Naive thymus-derived CD8-positive, alpha-beta T cell (primary cell): ENCODE measurements at places on chromosomes 12 and 14. TPM values are rescaled to one million over a fixed set of nuclear protein-coding genes. Genes with fewer than 3 reads are reported as not detected.

GPR65 gene
- 14.9 TPM for polyA plus RNA-seq

DNA sequence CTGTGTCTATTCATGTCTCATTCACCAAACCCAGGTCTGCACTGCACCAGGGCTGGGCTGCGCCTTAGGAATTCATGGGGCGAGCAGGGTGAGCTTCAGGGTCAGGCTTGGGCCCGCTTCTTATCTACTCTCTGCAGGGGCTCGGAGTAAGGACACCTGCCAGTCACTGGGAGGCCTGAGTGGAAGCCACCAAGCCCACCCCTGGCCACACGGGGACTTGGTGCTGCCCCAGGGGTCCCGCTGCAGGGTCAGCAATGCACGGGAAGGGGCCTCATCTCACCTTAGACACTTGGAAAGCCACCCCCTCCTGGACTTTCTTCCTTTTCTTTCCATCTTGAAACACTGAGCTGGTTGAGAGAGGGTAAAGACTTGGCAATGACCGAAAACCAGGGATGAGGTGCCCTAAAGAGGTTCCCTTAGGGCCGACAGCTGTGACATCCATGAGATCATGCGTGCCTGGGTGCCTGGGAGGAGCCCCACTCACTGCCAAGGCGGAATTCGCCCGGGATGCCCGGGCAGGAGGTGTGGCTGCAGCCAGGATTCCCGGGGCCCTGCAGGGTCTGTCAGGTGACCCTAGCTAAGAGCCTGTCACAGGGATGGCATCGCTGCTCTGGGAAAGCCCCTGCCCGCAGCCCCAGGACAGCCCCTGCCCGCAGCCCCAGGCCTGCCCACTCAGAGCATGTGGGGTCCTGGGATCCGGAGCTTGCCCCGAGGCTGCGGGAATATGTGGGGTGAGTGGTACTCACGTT, 45.5 kb upstream of the EML1 start:
- DNase-seq = peak; percentile 27

TMPRSS12 gene
- polyA plus RNA-seq = not detected

CD4 gene
- 0.53 TPM for polyA plus RNA-seq

RNASE4 gene
- 0.46 TPM for polyA plus RNA-seq

KRT2 gene
- 1.1 TPM for polyA plus RNA-seq

- DNase-seq = no peak
Observed at GRCh38 chr14:69620211-69620611, 8.8 kb downstream of the SUSD6 start.

TSHR gene
- polyA plus RNA-seq = not detected

- no peak for DNase-seq
Observed at GRCh38 chr12:7125632-7126227, 3.0 kb downstream of the RBP5 start.

GRCh38 chr14:56170877-56171422, 52.7 kb downstream of the PELI2 start:
- no peak for DNase-seq

DNA sequence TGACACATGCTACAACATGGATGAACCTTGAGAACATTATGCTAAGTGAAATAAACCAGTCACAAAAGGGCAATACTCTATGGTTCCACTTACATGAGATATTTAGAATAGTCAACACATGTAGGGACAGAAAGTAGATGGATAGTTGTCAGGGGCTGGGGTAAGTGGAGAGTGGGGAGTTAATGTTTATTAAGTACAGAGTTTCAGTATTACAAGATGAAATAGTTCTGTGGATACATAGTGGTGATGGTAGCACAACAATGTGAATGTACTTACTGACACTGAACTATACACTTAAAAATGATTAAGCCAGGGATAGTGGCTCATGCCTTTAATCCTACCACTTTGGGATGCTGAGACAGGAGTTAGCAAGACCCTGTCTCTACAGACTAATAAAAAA, 8.7 kb downstream of the NUP107 start:
- DNase-seq = no peak

- no peak for DNase-seq
Observed at GRCh38 chr14:97021571-97022168, 224.5 kb downstream of the VRK1 start.

GRCh38 chr14:61671082-61671481, 24.2 kb upstream of the HIF1A start:
- peak; percentile 8 for DNase-seq

KLRC1 gene
- 1.1 TPM for polyA plus RNA-seq

DNA sequence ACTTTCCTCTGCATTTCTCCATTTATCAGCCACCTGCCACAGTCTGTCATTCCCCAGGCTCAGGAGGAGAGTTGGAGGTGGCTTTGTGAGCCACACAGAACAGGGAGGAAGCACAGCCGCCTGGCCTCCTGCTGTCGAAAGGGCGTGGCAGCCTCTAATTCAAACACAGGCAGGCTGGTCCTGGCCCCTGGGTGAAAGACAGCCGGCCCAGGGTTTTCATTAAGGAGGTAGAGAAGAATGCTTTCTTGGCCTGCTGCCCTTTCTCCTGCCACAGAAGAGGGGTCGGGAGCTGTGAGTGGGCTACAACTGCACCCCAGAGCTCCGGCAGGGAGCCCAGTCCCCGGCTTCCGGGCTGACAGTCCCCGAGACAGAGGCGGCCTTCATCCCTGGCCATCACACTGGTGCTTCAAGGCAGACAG, 108.6 kb upstream of the FZD10 start:
- DNase-seq = no peak

- DNase-seq = no peak
Observed at GRCh38 chr12:126069549-126070165, 1004.4 kb downstream of the AACS start.

OVCH1 gene
- not detected for polyA plus RNA-seq

DNA sequence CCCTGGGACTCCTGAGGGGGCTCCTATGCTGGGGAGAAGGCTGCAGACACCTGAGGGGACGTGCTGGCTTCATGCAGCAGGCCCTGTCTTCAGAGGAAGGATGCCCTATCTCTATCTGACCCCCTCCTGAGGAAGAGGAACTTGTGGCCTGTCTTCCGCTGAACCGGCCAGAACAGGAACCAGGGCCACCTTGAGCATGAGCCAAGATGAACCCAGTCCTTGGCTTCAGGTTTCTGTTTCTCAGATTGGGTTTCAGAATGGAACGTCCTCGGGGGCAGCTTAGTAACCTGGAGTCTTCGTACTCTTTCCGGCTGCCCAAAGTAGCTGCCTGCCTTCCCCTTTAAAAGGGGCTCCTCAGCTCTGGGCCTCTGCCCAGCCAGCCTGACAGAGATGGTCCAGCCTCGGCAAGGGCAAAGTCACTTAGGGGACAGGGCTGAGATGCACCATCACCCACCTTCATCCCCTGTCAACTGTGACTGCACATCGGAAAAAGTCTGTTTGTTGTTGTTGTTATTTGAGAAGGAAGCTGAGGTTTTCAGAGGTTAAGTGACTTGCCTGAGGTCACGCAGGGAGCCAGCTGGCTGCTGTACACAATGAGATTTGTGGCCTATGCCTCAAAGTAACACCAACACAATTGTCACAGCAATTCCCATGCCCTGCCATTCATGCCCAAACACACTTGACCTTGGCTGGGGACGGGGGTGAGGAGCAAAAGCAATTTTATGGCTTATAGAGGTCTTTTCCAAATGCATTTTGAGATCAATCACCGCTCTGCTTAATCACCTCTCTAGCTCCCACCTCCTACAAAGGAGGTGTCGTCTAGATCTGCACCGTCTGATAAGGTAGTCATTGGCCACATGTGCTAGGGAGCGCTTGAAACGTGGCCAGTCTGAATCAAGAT, 13.4 kb downstream of the ASB2 start:
- DNase-seq = no peak

KRAS gene
- polyA plus RNA-seq = 53.3 TPM

- DNase-seq = no peak
Observed at GRCh38 chr12:69056743-69057515, 124.0 kb upstream of the CPM start.
